ENCODE measurements at places on chromosomes 13 and 19.

DNA sequence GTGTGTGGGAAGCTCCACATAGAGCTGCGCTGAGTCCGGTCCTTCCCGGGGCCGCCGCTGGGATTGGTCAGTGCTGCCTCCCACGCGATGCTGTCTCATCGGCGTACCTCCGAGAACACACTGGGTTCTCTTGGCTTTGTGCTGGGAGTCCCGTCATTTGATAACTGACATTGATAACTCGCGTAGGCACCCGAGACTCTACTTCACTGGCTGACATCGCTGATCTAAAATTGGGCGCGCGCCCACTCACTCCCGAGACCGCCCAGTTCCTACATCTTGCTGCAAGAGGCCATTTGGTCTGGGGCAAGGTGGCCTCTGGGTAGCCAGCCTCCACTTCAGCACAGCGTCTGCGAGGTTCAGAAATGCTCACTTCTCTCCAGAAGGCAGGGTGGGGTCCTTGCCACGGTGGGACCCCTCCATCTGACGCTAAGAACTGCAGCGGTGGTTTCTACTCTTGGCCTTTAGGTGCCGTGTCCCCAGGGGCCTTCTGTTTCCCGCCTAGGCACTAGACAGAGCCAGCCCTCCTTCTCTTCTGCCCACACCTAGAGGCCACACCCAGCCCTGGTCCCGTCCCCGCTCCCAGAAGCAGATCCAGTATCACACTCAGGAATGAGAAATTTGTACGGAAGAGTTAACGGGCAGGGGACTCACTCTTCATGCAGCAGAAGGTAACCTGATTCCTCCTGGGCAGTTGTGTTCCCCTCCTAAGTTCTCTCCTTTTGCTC is 40.7 kb upstream of the ATP11A start:
- DNase-seq, result no peak

DNA sequence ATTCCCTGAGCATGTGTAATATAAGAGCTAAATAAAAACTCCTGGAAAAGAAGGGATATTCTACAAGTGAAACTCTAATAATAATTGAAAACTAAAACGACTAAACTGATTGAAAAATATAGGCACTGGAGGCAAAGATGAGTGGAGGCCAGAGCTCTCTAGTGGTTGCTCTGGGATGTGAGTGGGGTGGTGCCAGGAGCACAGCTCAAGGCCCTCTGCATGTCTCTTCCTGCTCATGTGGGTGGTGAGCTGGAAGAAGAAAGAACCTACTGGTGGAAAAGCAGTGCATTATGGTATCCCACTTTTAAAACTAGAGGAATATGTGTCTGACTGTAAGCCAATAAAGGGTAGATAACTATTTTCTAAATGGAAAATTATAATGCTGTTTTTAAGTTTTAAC is 15.8 kb upstream of the ARHGEF7 start:
- DNase-seq, result no peak

GRCh38 chr13:30692113-30692512 is 43.2 kb upstream of the ALOX5AP start:
- no peak for DNase-seq

DNA sequence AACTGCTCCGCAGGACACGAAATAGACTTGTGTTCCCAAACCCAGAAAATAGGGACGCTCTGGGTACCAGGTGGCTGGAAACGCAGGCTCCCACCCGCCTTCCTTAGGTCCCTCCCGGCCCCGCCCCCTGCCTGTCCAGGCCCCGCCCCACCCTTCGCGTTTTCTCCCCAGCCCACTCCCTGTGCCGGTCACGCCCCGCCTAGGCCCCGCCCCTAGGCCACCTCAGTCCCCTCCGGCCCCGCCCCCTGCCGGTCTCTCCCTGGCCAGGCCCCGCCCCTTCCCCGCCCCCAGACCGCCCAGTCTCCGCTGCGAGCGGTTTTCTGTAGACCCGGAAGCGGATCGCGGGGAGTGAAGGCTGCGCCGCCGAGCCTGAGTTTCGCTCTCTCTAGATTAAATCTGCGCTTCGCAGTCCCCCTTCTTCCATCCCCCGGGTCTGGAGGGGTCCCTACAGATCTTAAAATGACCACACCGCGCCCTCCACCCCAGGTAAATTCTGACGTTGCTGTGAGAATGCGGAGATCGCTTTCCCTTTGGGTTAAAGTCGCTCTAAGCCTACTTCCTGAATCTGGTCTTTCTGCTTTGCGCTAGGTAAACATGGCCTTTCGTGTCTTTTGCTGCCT is 3.7 kb upstream of the ZNF665 start:
- peak; percentile 98 for DNase-seq

DNA sequence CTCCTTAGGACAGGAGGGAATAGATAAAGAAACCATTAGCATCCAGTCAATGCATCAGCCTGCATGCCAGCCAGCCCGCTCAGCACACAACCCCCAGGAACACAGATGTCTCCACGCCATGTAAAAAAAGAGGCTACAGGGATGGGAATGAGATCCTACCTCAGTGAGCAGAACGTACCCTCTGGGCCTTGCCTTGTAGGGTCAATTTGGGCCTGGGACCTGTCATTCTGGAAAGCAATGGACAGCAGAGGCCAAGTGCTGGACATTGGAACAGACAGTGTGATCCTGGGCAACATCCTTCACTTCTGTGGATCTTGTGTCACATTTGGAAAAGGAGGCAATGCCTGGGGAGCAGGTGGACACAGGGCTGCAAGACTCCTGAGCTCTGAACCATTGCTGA is 26.0 kb downstream of the VSTM2B start:
- DNase-seq, result no peak

GRCh38 chr13:78958006-78958405 is 299.1 kb upstream of the OBI1 start:
- no peak for DNase-seq

Measured in stimulated activated CD8-positive, alpha-beta memory T cell treated with anti-CD3 and anti-CD28 coated beads, Interleukin-15, amount 100 ng/mL, for 24 hours (primary cell).